Large intestine (tissue), 12 donors: ENCODE measurements at places on chromosomes 5 and 9. TPM values are rescaled to one million over a fixed set of nuclear protein-coding genes. Genes with fewer than 3 reads are reported as not detected.

HMGCS1 gene
- 179 TPM for polyA plus RNA-seq

TTC23L gene
- 1.1 TPM for polyA plus RNA-seq

PCDHA13 gene
- polyA plus RNA-seq, result 0.72 TPM

CCNO gene
- polyA plus RNA-seq, result not detected

ADAMTSL2 gene
- polyA plus RNA-seq, result 0.69 TPM

PCA3 gene
- 0.97 TPM for polyA plus RNA-seq

PCDHB2 gene
- polyA plus RNA-seq, result 1.7 TPM

LCN6 gene
- polyA plus RNA-seq, result 2.8 TPM

PCDHA9 gene
- polyA plus RNA-seq, result 0.24 TPM

COL15A1 gene
- polyA plus RNA-seq, result 19.7 TPM

GLDC gene
- polyA plus RNA-seq, result 13.0 TPM

SPATA9 gene
- polyA plus RNA-seq, result 1.1 TPM

FOXD4L5 gene
- 0.09 TPM for polyA plus RNA-seq

CYLC2 gene
- not detected for polyA plus RNA-seq

HAVCR1 gene
- polyA plus RNA-seq, result 0.48 TPM

UBE2QL1 gene
- polyA plus RNA-seq, result 0.81 TPM

CCL27 gene
- 0.18 TPM for polyA plus RNA-seq

SMAD5 gene
- 42.1 TPM for polyA plus RNA-seq

TLX3 gene
- polyA plus RNA-seq, result not detected

GRM6 gene
- 0.70 TPM for polyA plus RNA-seq

CCDC107 gene
- 17.6 TPM for polyA plus RNA-seq

EGR1 gene
- polyA plus RNA-seq, result 371 TPM

PCDHA1 gene
- 0.55 TPM for polyA plus RNA-seq

C9 gene
- polyA plus RNA-seq, result 0.04 TPM

SLC22A5 gene
- polyA plus RNA-seq, result 35.1 TPM

C9orf153 gene
- polyA plus RNA-seq, result 0.22 TPM

FCN1 gene
- polyA plus RNA-seq, result 0.55 TPM

ADAMTS19 gene
- polyA plus RNA-seq, result 4.8 TPM

FOXD4L3 gene
- 0.12 TPM for polyA plus RNA-seq

TUSC1 gene
- 13.2 TPM for polyA plus RNA-seq

GNA14 gene
- polyA plus RNA-seq, result 2.7 TPM

FCHO2 gene
- 28.1 TPM for polyA plus RNA-seq

KIF4B gene
- 0.01 TPM for polyA plus RNA-seq

ACTBL2 gene
- polyA plus RNA-seq, result 0.01 TPM

ISL1 gene
- polyA plus RNA-seq, result 5.1 TPM

NEUROG1 gene
- not detected for polyA plus RNA-seq

PCDHB15 gene
- 3.0 TPM for polyA plus RNA-seq

PCDHGB7 gene
- 3.6 TPM for polyA plus RNA-seq

MELK gene
- 8.6 TPM for polyA plus RNA-seq

SLC36A2 gene
- not detected for polyA plus RNA-seq

TMEM232 gene
- polyA plus RNA-seq, result 2.2 TPM

WHRN gene
- polyA plus RNA-seq, result 10.2 TPM
